ENCODE measurements at places on chromosomes 12 and 14. TPM values are rescaled to one million over a fixed set of nuclear protein-coding genes. Genes with fewer than 3 reads are reported as not detected.

GRCh38 chr14:68935761-68936214 is 43.3 kb downstream of the ACTN1 start:
- H3K4me1 ChIP-seq = peaks cover 39% of the 10 kb centered on the region
- H3K4me3 ChIP-seq = no peak overlapping the region
- H3K36me3 ChIP-seq = 0 out of 2 replicates have a peak, but pooled peaks cover 28% of the 10 kb centered on the region
- H3K27me3 ChIP-seq = no peaks in the 10 kb centered on the region

KRT3 gene
- 0.24 TPM for total RNA-seq

DNA sequence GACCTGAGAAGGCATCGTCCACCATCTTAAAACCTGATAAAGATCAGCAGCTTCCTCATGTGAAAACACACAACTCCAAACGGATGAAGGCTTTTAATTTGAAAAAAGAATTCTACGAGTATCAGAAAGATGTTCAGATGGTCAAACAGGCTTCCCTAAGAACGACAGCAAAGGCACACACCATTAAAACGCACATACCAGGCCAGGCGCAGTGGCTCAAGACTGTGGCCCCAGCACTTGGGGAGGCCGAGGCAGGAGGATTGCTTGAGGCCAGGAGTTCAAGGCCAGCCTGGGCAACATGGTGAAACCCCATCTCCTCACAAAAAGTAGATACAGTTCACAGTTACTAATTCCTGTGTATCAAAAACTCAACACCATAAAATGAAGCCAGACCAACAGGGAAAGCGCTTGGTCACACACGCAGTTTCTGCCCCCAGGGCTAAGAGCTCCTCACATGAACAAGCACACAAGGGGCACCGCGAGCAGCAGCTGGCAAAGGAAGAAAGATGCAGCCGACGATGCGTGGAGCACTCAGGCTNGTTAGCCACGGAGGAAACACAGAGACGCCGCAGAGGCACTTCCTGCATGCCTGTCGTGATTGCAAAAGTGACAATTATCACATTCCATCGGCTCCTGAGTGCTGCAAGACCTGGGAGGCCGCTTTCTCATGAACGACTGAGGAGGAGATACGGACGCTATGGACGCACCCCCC is 78.0 kb downstream of the NOC4L start:
- peak; percentile 50 for DNase-seq
- peaks cover 40% of the 10 kb centered on the region for H3K27me3 ChIP-seq
- no peak overlapping the region for H3K27ac ChIP-seq
- no peaks in the 10 kb centered on the region for H3K4me1 ChIP-seq
- no peak overlapping the region for H3K4me3 ChIP-seq
- no peaks in the 10 kb centered on the region for H3K36me3 ChIP-seq

- H3K4me3 ChIP-seq = no peak overlapping the region
- no peak for DNase-seq
- no peaks in the 10 kb centered on the region for H3K36me3 ChIP-seq
- H3K27ac ChIP-seq = no peak overlapping the region
- H3K4me1 ChIP-seq = peaks cover 53% of the 10 kb centered on the region
- no peaks in the 10 kb centered on the region for H3K27me3 ChIP-seq
Measured at GRCh38 chr14:68510201-68511128, 282.4 kb downstream of the ZFP36L1 start.

CD27 gene
- not detected for total RNA-seq

SIRT4 gene
- total RNA-seq = 3.2 TPM
